Stimulated activated CD4-positive, alpha-beta T cell treated with anti-CD3 and anti-CD28 coated beads, Interleukin-15, amount 100 ng/mL, for 24 hours (primary cell): ENCODE measurements at places on chromosomes 1 and 21.
A peak's percentile ranks its signal among the peaks of the same experiment; 100 is the strongest.

DNA sequence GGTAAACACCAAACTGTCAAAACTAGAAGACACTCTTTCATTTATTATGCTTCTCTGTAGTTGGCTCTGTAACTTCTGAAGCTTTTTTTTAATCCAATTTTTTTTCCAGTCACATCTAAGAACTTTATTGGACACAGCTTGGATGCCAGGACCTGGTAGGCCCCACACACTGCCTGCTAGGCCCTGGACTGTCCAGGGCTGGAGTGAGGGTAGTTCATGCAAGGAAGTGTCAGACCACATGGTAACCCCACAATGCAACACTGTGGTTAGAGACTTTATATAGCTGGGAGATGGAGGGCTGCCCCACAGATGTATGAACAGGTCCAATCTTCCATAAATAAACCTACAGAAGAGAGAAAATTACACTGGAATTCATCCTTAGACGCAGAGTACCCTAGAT lies 7.1 kb downstream of the SLC2A1 start:
- DNase-seq, result no peak

- DNase-seq, result peak; percentile 53
Measured at GRCh38 chr1:115089420-115090185, at the start of gene TSPAN2. TSS of gene TSPAN2 (minus strand) at chr1:115089503. CDS start at chr1:115089432, 71 bp downstream.

GRCh38 chr1:75472971-75473603 lies 137.8 kb downstream of the SLC44A5 start:
- no peak for DNase-seq

DNA sequence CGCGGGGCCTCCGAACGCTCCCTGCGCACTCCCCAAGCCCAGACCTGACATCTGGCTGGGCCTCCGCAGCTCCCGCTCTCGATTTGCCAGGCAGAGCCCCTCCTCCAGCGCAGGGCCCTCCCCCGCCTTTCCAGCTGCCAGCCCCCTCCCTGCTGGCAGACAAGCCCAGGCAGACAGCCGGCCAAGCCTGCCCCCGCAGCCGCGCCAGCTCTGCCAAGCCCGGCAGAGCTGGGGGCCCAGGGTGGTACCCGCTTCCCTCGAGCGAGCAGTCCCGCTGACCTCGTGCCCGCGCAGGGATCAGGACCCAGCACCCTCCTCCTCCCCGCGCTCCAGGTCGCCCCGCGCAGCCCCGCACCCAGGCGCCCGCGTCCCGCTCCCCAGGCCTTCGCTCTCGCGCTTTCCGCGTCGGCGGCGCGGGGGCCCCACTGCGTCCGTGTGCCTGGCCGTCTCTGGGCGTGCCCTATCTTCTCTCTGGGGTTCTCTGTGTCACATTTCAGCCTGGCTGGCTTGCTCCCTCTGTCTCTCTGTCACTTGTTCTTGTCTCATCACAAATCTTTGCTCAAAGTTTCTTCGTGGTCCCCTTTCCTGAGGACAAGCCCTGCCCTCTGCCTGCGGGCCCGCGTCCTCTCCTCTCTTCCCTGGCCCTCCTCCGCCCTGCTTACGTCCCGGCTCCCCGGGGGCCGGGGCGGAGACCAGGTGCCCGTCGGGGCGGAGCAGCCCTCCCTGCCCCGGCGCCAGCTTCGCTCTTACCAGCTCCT lies 580 bp downstream of the INKA2 start:
- peak; percentile 57 for DNase-seq

GRCh38 chr1:228081578-228082213 lies 812 bp upstream of the ARF1 start:
- peak; percentile 39 for DNase-seq

DNA sequence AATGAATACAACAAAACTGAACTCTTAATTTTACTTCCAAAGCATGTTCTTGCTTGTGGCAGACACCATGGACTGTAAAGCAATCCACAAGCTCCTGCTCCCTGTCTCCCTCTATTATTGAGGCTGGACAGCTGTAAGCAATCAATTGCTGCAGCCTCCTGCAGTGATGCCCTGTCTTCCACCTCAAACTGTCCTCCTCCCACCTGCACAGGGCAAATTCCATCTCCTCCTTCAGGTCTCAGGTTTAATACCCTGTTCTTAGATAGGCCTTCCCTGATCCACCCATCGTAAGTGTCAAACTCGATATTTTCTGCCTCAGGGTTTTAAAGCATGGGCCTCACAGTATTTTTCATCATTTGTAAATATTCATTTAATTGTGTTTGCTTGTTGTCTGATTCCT lies 81.8 kb downstream of the LYST start:
- no peak for DNase-seq

- no peak for DNase-seq
Measured at GRCh38 chr1:199877526-199878384, 149.8 kb upstream of the NR5A2 start.

DNA sequence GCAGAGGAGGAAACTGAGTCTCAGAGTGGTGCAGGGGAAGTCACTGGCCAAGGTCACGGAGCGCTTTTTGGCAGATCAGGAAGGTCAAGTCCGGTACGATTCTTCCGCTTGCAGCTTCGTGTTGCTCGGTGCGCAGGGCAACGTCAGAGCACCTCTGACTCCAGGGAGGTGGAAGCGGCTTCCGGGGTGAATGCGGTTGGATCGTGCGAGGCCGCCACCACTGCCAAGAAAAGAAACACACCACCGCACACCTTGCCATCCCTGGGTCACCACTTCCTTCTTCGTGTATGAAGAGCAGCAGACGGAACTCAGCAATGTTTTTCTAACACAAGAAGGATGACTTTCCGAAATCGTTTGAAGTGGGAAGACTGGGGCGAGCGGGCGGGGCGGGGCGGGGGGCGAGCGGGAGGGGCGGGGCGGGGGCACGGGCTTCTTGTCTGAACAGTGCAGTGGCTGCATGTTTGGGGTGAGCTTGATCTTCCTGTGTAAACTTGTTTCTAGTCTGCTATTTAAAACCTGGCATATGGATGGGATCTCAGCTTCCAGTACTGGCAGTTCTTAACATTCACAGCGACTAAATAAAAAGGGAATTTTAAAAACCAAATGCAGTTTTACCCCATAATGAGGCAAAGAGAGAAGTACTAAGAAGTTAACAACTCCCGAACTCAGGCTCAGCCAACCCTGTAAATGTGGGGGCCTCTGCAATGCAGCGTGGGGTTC lies 300.0 kb downstream of the RRAGC start:
- DNase-seq, result peak; percentile 88

DNA sequence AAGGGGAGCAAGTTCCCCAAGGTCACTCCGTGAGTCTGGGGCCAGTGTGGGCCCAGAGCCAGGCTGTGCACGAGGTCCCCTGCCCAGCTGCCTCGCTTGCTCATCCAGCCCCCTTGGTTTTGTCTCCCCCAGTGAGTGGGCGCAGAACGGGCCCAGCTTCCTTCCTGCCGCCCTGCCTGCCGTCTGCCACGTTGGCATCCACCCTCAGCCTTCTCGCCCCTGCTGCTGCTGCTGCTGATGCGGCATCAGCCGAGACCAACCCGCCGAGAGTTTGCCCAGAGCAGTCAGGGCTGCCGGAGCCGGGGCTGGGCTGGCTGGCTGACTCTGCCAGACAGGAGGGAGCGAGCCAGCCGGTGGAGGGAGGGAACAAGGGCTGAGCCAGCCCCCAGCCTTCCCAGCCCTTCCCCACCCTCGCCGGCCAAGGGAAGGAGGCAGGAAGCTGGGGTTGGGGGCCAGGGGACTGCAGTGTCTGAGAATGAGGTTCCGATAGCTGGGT lies 31.4 kb upstream of the WASF2 start:
- peak; percentile 68 for DNase-seq

DNA sequence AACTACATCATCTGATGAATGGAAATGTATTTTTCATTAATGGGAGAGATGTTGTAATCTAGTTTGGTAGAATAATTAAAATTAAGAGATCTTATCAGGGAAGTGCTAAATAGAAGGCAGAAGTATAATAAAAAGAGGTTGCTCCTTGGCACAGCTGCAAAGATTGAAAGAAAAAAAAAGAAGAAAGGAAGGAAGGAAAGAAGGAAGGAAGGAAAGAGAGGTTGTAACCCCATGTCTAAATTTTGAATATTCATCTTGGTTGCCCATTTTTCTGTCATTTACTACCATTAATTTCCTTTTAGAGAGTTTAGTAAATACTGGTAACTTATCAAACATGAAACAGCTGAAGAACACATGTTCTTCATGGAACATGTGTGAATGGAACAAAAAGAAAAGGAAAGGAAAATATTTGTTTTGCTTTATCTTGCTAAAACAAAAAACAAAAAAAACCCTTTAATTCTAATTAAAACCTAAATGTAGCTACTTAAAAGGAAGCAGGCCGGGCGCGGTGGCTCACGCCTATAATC lies 10.5 kb upstream of the MDM4 start:
- DNase-seq, result no peak

DNA sequence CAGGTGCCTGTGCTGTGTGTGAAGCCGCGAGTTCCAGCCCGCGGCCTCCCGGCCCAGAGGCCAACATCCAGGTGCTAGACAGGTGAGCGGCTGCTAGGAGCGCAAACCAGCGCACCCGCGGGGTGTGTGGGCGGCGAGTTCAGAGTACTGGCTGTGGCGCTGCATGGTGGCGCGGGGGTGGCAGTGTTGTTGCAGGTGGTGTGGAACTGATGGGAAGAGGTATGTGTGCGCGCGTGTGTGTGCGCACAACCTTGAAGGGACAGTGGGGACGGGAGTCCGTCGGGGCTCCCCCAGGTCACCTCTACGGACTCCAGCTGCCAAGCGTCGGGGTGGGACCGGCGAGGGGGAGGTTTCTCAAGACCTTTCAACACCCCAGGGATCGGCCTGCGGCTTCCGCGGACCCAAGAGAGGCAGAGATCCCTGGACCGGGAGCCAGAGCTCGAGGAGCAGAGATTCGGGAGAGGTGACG lies 433 bp upstream of the DMBX1 start:
- peak; percentile 68 for DNase-seq

DNA sequence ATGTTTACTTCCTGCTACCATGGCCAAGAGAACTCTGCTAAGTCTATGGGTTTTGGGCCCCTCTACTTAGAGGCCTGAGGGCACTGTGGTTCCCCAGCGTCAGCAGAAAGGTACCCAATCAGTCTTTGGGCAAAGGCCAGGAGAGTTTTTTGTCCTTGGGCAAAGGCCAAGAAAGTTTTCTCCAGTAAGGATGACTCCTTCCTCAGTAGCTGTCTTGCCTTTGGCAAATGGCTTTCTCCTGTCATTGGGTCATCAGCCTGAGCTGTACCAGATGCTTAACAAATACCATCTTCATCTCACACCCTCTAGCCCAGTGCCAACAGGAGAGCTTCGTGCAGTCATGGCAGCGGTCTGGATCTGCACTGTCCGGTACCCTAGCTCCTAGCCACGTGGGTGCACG lies 199.3 kb upstream of the TMEM51 start:
- DNase-seq, result no peak

- no peak for DNase-seq
Measured at GRCh38 chr1:215458104-215458503, 109.0 kb upstream of the KCTD3 start.

GRCh38 chr1:153478047-153478691 lies 17.7 kb upstream of the S100A7 start:
- no peak for DNase-seq

GRCh38 chr1:209130886-209131285 lies 452.6 kb upstream of the CAMK1G start:
- DNase-seq, result no peak

DNA sequence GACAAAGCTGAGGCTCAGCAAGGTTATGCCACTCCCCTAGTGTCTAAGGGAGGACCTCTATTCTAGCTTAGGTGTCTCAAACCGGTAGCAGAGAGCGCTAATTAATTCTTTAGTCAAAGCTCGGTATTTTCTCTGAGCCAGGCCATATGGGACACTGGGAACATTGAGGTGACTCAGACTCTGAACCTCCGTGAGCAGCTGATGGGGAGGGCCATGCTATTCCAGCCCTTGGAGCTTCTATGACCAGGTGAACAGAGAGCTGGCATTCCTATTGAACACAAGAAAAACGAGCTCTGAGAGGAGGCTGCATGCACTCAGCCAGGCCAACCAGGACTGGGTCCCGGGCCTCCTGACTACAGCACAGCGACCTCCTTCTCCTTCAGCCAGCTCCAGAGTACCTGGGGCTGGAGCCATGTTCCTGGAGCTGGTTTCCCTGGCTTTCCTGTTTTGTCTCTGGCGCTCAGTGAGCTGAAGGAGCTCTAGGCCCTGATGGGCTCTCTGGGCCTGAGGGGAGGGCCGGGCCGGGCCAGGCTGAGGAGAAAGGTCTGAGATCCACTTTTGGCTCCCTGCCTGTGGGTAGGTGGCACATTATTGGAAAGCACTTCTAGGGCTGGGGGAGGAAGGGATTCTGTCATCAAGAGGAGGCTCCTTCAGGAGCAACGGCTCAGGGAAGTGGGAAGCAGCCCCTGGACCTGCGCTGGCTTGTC lies 37.0 kb downstream of the SLC9A1 start:
- no peak for DNase-seq

DNA sequence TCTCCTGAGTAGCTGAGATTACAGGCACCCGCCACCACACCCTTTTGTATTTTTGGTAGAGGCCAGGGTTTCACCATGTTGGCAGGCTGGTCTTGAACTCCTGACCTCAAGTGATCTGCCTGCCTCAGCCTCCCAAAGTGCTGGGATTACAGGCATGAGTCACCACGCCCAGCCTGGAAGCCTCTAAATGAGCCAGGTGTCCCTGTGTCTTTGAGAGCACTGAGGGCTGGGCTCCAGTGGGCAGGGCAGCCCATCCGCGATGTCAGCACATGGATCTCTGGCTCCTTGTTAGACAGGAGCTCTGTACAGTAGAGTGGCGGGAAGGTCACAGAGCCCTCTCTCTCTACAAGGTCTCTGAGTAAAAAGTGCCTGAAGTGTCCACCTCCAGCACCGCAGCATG lies 124.3 kb downstream of the PGBD5 start:
- DNase-seq, result no peak

- no peak for DNase-seq
Measured at GRCh38 chr1:202014915-202015661, 4.7 kb downstream of the ELF3 start.

GRCh38 chr1:237525102-237525501 lies 365.6 kb downstream of the ZP4 start:
- DNase-seq, result no peak

DNA sequence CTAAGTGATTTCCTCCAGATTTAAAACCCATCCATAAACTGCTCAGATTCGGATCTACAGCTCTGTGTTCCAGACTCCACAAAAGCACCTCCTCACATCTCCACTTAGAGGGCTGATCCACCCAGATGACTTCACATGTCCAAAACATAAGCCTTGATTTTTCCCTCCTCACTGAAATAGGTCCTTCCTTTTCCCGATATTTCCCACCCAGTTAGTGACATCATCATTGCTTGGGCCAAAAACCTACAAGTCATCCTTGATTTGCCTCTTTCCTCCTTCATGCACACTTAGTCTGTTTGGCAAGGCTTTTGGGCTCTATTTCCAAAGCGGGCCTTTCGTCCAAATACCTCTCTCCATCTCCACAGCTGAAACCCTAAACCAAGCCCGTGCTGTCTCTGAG lies 32.3 kb downstream of the CCDC185 start:
- no peak for DNase-seq

GRCh38 chr1:199778324-199778955 lies 249.1 kb upstream of the NR5A2 start:
- DNase-seq, result no peak

GRCh38 chr21:35976481-35976880 lies 83.8 kb downstream of the SETD4 start:
- no peak for DNase-seq

DNA sequence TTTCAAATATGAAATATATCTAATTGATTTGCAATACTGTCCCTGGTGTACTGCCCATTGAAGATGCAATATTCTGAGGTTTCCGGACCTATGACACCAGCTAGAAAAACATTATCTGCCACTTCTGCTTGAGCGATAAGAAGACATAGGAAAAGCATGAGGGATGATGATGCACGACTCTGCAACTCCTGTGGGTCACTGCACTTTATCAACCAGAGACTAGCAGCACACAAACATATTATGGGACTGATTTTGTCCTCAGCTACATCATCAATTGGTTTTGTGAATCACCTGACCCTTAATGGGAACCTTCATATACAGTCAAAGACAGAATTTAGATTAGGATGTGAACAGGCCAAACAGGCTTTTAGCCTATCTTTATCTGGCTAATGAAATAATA lies 13.8 kb upstream of the KCNA3 start:
- DNase-seq, result no peak
